COLO829 (cell line): ENCODE measurements at places on chromosomes 2 and 18.

DNA sequence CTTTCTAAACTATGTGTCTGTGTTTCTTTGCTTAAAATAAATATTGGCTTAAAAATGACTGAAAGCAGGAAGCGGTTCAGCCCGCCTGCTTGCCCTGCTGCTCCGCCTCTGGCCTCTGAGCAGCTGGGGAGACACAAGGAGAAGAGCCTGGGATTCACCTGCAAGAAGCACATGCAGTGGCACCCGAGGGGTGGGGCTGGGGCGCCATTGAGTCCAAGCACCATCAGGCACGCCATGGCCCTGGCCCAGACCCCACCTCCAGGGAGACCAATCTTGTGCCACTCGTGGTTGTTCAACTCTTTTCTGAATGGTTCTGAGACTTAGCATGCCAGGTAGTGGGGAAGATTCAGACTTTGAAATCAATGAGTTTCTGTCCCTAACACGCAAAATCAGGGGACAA is 495.5 kb upstream of the MYT1L start:
- no peak for DNase-seq

DNA sequence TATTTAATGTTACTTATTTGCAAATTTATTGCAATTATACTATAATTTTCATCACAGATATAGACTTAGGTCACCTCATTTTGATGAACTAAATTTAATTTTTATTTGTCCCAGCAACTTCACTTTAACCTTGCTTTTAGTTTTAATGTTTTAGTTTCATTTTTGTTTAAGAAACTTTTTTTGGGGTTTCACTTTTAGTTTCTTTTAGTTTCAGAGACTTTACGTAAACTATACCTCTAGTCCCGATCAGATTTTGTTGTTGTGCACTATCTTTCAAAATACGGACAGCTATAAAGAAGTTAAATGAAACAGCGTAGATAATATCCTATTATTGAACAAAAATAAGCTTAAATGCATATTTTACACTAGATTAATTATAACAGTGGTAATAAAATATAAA is 460.5 kb downstream of the ERBB4 start:
- no peak for DNase-seq

- DNase-seq, result no peak
Observed at GRCh38 chr2:28648147-28648546, 103.5 kb upstream of the PPP1CB start.

- no peak for DNase-seq
Observed at GRCh38 chr2:3611589-3611988, 16.7 kb downstream of the COLEC11 start.

GRCh38 chr2:77008853-77009252 is 513.3 kb downstream of the LRRTM4 start:
- no peak for DNase-seq

- no peak for DNase-seq
Observed at GRCh38 chr2:175001566-175001965, 3.6 kb downstream of the CHN1 start.

DNA sequence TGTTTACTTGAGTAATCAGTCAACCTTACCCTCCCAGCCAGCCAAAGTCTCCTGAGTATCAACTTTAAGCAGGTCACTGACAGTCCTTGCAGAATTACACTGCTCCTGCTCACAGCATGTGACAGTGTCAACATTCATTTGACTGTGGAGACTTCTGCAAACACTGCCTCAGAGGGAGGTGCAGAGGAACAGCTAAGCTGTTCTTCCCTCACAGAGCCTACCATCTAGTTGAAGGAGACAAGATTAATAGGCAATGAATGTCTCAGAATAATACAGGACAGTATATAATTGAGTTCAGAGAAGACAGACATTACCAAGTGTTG is 11.9 kb downstream of the SLC14A2 start:
- DNase-seq, result no peak

GRCh38 chr2:19763731-19764130 is 138.1 kb downstream of the TTC32 start:
- no peak for DNase-seq

DNA sequence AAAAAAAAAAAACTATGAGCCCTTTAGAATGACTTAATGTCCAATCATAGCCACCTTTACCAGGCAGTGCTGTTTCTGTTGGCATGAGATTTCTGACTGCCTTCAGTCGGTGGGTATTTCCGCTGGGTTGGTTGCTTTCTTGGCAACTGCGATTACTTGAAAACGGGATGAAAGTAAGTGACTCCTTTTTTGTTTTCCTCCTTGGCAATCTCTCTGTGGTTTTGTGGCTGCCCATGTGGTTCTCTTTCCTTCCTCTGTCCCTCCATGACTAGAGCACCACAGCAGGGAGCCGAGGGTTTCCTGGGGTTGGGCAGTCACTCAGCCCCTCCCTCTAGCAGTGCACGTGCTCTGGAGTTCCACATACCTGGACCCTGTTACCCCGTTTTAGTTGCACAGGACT is 112.1 kb downstream of the KLHL29 start:
- DNase-seq, result peak; percentile 21

DNA sequence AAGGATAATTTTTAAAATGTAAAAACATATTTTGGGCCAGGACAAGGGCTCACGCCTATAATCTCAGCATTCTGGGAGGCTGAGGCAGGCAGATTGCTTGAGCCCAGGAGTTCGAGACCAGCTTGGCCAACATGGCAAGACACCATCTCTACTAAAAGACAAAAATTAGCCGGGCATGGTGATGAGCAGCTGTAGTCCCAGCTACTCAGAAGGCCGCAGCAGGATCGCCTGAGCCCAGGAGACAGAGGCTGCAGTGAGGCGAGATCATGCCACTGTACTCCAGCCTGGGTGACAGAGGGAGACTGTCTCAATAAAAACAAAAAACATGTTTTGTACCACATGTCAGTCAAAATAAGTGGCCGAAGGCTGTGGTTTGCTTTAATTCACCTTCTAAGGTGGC is 122.5 kb downstream of the HDAC4 start:
- no peak for DNase-seq

DNA sequence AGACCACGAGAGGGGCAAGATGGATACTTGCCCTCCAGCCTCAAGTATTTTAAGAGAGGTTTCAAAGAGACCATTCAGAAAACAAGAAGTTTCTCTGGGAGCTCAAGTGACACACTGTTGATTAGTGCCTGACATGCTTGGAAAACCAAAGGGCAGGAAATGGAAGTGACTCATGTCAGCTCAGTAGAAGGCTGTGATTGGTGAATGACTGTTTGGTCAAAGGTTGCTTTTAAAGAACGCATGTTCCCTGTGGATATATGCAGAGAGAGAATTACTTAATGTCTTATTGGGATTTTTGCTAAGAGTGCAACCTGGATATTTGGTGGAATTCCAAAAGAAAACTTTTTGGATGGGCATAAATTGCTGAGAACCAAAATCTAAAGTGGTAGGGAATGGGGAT is 549.9 kb downstream of the XIRP2 start:
- DNase-seq, result peak; percentile 73

GRCh38 chr18:21714474-21714873 is 9.9 kb upstream of the ABHD3 start:
- no peak for DNase-seq

DNA sequence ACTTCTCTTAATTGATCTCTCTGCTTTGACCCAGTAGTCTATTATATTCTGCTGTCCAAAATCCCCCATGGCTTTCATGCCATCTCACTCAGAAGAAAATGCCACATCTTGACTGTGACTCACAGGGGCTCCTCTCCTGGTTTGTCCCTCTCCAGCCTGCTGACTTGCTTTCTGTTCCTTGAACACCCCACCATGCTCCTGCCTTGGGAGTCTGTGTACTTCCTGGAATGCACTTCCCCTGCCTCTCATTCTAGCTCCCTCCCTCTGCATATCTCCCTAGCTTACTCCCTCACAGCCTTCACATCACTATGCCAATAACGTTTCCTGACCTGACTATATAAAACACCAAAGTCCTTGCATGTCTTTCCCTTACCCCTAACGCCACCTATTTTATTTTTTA is 167.2 kb downstream of the TRIB2 start:
- DNase-seq, result peak; percentile 3

GRCh38 chr2:58553937-58554336 is 312.8 kb upstream of the FANCL start:
- no peak for DNase-seq
